Muscle of leg (tissue), 16 donors: ENCODE measurements at places on chromosomes 4 and X. TPM values are rescaled to one million over a fixed set of nuclear protein-coding genes. Genes with fewer than 3 reads are reported as not detected.

DNA sequence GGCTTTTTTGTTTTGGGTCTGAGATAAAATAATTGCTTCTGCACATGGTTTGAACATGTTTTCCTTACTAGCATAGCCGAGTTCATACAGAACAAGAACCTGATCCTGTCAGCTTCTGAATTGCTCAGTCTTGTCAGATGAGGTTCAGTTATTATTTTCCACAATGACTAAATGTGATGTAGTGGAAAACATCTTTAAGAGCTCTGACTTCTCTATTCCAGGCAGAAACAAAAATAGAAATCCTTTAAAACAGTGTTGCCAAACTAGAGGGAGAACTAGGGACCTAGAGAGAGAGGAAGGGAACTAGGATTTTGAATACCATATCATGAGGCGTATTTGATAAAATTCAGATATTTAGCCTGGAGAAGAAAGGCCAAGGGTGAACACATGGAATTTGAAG lies 2.0 kb downstream of the ATP6AP2 start:
- DNase-seq = peak; percentile 39
- H3K27ac ChIP-seq = no peak overlapping the region
- H3K27me3 ChIP-seq = peaks cover 27% of the 10 kb centered on the region
- no peaks in the 10 kb centered on the region for H3K36me3 ChIP-seq
- no peak overlapping the region for H3K4me3 ChIP-seq
- H3K4me1 ChIP-seq = peaks cover 3% of the 10 kb centered on the region

DNA sequence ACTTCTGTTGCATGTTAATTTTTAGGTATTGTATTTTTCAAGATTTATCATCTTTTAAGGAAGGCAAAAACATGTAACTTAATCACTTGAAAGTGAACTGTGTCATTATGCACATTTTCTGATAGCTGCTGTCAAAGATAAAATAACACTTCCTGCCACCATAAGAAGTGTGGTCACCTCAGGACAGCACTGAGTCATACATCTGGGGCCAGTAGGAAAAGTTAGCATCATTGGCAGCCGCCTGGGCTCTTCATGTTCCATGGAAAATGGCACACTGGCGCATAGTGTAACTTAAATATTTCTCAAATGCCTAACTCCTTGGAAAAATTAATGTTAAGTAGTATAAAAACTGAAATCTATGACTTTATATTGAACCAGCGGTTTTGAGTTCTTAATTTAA lies 24.2 kb downstream of the CNKSR2 start:
- peak; percentile 59 for DNase-seq
- no peaks in the 10 kb centered on the region for H3K27me3 ChIP-seq
- H3K4me1 ChIP-seq = no peaks in the 10 kb centered on the region

GRCh38 chrX:39911278-39911897 lies 186.4 kb downstream of the BCOR start:
- DNase-seq = no peak
- no peaks in the 10 kb centered on the region for H3K36me3 ChIP-seq
- H3K4me3 ChIP-seq = no peak overlapping the region
- H3K27ac ChIP-seq = no peak overlapping the region
- H3K4me1 ChIP-seq = peaks cover 21% of the 10 kb centered on the region

DNA sequence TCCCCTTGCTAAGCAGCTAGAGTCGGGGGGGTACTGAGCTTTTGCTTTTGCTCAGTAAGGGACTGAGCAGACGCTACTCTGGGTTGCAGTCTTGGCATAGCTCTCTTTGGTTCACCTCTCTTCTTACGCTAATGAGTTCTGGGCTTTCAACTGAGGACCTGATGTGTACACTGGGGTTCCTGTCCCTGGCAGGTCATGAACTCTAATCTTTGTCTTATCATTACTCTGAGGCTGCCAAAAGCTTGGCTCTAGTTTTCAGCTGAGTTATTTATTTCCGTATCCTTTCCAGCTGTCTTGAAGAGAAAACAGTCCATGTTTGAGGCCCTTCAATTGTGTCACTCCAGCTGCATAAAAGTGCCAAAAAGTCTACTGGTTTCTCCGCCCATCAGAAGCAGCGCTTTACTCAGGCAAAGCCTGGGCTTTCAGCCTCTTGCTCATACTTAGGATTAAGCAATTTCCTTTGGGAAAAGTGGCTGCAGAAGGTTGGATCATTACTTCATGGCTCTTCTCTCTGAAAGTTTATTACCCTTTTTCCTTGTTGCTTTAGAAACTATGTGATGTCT lies 121.0 kb upstream of the STOX2 start:
- H3K4me3 ChIP-seq = no peak overlapping the region
- H3K36me3 ChIP-seq = no peaks in the 10 kb centered on the region
- H3K27me3 ChIP-seq = no peaks in the 10 kb centered on the region
- H3K27ac ChIP-seq = peak overlapping the region; percentile 88
- peak; percentile 97 for DNase-seq
- H3K4me1 ChIP-seq = peaks cover 7% of the 10 kb centered on the region

DNA sequence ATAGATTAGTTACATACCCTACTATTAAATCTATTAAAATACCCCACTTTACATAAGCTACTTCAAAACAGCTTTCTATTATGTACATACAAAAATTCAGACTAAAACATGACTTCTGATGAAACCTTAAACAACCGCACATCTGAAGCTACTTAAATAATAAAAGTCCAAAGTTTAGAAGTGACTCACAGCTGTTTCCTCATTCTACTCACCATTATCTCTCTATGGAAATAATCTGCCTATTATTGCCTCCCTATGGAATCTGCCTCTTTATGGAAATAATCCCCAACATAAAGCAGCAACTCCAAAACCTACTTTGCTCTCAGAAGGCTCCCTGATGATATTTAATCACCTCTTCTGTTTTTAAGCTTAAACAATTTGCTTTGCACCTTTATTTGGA lies 15.7 kb upstream of the BANK1 start:
- no peaks in the 10 kb centered on the region for H3K36me3 ChIP-seq
- no peaks in the 10 kb centered on the region for H3K4me1 ChIP-seq
- DNase-seq = peak; percentile 36
- no peaks in the 10 kb centered on the region for H3K27me3 ChIP-seq
- H3K4me3 ChIP-seq = no peak overlapping the region

GRCh38 chr4:107937040-107937439 lies 5.7 kb downstream of the CYP2U1 start:
- peaks cover 5% of the 10 kb centered on the region for H3K4me1 ChIP-seq
- no peak for DNase-seq
- no peak overlapping the region for H3K4me3 ChIP-seq
- H3K27me3 ChIP-seq = peaks cover 2% of the 10 kb centered on the region
- no peak overlapping the region for H3K27ac ChIP-seq

The STPG2 gene
- total RNA-seq = 0.18 TPM

The TRO gene
- 121 TPM for total RNA-seq

The ZNF81 gene
- 6.3 TPM for total RNA-seq

The ADRA2C gene
- 3.3 TPM for total RNA-seq

The JAKMIP1 gene
- total RNA-seq = not detected

The SMARCA1 gene
- total RNA-seq = 75.3 TPM
